ENCODE measurements at places on chromosomes 12 and 14.

DNA sequence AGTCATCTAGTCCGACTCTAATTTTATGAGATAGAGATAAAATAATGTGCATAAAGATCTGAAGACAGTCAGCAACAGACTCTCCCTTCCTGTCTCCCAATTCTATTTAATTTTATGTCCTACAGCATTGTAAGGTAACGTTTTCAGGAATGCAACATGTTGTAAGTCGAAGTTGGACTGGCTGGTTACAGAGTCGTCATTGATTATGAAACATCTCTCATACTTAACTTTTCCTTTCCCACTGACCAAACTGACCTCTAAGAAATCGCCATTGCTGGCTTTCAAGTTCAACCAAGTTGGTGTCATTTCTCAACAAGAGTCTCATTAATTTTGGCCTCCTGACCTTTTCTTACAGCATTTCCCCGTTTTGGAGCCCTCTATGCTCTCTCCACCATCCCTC is 4.9 kb upstream of the RIC8B start:
- no peak for DNase-seq

- peak; percentile 72 for DNase-seq
Observed at GRCh38 chr12:67765776-67766766, 117.5 kb downstream of the DYRK2 start.

DNA sequence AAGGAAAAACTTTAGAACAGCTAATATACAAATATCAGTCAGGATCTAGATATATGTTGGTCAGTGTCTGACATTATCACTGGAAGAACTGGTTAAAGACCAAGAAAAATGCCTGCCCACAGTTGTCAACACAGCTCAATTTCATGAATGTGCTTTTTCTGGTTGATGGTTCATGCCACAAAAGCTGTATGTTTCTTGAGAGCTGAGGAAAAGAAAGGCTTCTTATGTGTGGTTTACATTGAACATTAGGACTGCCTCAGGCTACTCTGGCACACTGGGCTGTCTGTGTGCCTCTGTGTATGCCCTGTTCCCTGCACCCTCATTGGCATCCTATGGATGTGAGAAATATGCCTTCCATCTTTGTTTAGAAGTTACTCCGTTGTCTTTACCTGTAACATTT is 218.8 kb upstream of the RGS6 start:
- no peak for DNase-seq

- DNase-seq: no peak
Observed at GRCh38 chr14:103220134-103220981, 97.1 kb downstream of the TNFAIP2 start.

DNA sequence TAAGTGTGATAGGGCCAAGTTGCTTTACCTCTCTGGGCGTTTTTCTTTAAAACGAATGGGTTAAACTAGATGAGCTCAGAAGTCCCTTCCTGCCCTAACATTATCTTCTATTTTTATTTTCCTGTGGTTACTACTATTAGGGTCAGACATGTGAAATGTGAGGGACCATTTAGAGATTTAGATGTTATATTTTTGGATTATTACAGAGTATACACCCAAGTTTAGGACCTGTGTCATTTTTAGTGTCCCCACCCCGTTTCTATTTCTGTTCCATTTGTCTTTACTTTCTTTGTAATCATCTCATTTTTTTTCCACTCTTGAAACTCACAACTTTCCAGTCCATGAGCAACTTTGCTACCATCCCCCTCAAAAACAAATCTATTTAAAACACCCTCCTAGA is 56.3 kb downstream of the SLC4A8 start:
- DNase-seq: no peak

DNA sequence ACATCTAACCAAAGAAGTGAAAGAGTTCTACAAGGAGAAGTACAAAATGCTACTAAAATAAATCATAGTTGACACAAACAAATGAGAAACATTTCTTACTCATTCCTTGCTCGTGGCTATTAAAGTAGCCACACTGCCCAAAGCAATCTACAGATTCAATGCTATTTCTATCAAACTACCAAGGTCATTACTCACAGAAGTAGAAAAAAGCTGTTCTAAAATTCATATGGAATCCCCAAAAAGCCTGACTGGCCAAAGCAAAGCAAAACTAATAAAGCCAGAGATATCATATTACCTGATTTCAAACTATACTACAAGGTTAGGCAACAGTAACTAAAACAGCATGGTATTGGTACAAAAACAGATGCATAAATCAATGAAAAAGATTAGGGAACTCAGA is 305.6 kb downstream of the RPAP3 start:
- no peak for DNase-seq

DNA sequence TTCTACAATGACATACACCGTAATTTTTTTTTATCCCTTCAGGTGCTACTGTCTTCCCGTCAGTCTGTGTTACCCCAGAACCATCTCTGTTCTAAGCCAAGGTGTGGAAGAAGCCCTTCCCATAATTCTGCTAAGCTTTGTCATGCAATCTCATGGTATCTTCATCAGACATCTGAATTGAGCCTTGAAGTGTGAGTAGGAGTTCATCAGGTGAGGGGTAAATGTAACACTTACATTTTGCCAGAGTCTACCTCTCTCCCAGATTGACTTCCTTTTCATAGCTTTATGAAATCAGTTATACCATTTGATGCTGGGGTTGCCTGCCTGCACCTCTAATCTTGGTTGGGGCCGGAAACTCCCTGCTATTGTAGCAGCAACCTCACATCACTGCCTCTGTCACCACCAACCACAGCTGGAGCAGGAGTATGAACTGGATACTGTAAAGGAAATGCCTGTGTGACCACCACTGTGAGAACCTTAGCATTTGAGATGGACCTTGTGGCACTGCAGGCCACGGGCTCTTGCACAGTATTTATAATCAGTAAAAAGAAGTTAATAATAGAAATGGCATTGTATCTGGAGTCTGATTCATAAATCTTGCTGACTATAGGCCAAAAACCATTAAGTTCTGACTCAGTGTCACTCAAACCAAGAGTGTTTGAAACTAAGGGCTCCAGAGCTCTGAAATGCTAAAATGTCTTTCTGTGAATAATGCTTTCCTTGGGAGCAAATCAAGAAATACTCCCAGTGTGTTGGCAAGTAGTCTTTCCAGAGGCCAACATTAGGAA is 58.7 kb upstream of the STK38L start:
- DNase-seq: no peak
